NCI-H460 (cell line): ENCODE measurements at places on chromosomes 2 and 18. TPM values are rescaled to one million over a fixed set of nuclear protein-coding genes. Genes with fewer than 3 reads are reported as not detected.

DNA sequence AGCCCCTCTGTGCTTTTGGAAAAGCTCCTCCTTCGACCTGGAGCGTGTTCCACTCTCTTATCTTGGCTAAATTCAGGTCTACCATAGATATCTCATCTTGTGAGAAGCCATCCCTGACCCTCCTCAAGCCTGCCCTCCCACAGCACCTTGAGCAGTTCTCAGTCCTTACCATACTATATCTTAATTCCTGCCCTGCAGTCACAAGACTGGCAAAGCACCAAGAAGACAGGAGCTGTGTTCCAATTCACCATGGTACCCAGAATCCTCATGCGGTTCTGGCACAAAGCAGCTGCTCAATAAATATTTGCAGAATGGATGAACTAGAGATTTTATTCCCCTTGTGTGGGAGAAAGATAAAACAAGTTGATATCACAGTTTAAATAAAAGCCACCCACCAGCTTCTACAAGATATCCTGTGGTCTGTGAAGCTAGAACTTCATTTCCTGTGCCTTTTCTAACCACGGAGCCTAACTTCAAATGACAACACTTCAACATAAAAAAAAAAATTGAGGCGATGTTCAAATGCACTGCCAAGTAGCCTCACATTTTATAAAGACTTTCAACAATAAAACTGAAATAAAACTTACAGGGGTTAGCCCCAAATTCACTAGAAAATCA is 19.5 kb downstream of the MARCHF4 start:
- DNase-seq = no peak

- no peak for DNase-seq
These were observed 192.6 kb upstream of the TWIST2 start for GRCh38 chr2:238655198-238655860.

DNA sequence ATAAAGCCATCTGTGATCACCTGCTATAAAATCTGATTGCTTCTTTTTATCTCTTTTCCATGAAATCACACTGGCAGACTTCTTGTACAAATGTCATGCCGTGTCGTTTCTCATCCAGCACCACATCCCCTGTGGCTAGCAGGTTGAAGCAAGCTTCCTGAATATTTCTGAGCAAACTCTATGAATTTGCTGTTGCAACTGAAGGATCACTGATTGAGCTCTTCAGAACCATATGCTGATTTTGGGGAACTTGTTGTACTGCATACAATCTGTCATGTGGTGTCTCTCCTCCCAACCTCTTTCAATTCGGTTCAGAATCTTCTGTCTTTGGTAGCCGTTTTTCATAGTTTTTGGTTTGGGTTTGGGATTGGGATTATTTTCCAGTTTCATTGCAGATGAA is 57.7 kb upstream of the RBMS1 start:
- no peak for DNase-seq

DNA sequence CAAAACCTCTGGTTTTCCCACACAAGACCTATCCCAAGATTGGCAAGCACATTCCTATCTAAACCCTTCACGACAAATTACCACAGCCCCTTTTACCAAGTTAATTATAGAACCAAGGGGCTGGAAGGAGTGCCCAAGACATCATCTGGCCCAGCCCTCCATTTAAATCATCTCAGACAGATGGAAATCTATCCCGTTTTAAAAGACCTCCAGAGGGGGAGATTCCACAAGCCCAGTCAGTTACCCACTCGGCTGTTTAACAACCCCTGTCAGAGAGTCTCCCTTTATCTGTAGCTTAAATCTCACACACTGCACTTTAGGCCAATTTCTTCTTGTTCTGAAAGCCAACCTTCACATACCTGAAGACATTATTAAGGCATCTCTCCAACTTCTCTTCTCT is 179.1 kb upstream of the MEIS1 start:
- no peak for DNase-seq

DNA sequence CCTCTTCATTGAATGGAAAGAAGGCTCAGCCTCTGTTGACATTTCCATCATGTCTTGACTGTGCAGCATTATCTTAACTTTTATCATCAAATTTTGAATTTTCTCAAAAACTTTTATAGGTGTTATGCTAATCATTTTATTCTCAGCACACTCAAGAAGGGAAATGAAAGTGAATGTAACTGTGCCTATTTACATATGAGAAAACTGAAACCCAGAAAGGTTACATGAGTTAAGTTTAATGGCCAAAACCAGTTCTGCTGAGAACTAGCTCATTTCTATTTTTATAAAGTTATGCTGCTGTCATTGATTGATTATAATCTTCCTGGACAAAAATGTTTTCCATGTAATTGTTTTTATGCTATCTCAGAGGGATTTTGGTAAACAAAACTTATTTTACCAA is 618.8 kb upstream of the NRXN1 start:
- no peak for DNase-seq

- DNase-seq = no peak
These were observed 380.6 kb downstream of the SOX11 start for GRCh38 chr2:6072768-6073167.

Gene ANKRD30BL
- not detected in 2 replicates for total RNA-seq

Gene REG3G
- not detected in 2 replicates for total RNA-seq

Gene CERKL
- total RNA-seq = not detected in 2 replicates

Gene DYNC1I2
- total RNA-seq = 61.1 and 70.9 TPM in 2 replicates

Gene TLX2
- total RNA-seq = 0.40 and 0.43 TPM in 2 replicates

Gene TDRD15
- not detected in 2 replicates for total RNA-seq

Gene GPC1
- total RNA-seq = 80.8 and 97.8 TPM in 2 replicates
